ENCODE measurements at places on chromosomes 2 and 18. TPM values are rescaled to one million over a fixed set of nuclear protein-coding genes. Genes with fewer than 3 reads are reported as not detected.

GRCh38 chr2:121348128-121348740 is 63.2 kb upstream of the TFCP2L1 start:
- DNase-seq, result no peak

GRCh38 chr18:56191334-56191733 is 447.1 kb downstream of the TXNL1 start:
- DNase-seq, result no peak

- DNase-seq, result no peak
These were observed 1.9 kb downstream of the ORMDL1 start for GRCh38 chr2:189782221-189782671.

VWC2L gene
- total RNA-seq, result 0.04 TPM

TMEM198 gene
- 2.1 TPM for total RNA-seq

- DNase-seq, result no peak
These were observed 100.0 kb downstream of the SPOPL start for GRCh38 chr2:138601458-138602165.

BABAM2 gene
- 52.3 TPM for total RNA-seq

DNA sequence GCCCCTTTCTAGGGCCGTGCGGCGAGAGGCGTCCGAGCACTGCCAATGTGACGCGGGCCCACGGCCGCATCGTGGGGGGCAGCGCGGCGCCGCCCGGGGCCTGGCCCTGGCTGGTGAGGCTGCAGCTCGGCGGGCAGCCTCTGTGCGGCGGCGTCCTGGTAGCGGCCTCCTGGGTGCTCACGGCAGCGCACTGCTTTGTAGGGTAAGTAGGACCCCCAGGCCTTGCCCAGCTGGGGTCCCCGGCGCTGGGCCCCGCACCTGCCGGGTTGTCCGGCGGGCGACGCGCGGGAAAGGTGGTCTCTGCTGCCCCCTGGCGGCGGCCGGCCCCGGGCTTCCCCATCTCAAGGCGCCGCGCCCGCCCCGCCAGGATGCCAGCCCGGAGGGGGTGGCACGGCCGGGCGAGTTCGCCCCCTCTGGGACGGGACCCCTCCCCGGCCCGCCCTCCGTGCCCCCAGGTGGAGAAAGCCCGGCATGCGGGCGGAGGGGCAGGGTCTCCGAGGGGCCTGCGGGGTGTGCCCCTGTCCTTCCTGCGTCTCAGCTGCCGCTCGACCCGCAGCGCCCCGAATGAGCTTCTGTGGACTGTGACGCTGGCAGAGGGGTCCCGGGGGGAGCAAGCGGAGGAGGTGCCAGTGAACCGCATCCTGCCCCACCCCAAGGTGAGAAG is 1.9 kb downstream of the PRSS56 start:
- DNase-seq, result peak; percentile 86

GRCh38 chr18:62999392-62999791 is 284.1 kb downstream of the PHLPP1 start:
- peak; percentile 82 for DNase-seq

VSNL1 gene
- not detected for total RNA-seq

DNA sequence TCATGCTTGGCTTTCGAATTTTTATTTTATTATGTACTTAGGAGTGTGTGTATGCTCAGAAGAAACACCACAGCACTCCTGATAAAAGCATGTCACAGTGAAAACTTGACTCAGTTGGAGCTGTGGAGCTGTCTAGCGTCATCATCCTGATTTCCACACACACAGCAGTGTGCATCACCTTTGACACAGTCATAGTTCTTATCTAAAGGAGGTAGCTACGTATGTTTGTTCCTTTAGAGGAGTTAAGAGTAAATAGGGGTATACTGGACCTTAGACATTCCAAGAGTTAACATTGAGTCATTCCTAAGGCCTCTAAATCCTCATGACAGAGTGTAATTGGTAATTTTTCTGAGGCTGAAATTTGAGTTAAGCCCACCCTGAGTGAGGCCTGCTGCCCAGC is 96.9 kb downstream of the PHLPP1 start:
- DNase-seq, result no peak

DNA sequence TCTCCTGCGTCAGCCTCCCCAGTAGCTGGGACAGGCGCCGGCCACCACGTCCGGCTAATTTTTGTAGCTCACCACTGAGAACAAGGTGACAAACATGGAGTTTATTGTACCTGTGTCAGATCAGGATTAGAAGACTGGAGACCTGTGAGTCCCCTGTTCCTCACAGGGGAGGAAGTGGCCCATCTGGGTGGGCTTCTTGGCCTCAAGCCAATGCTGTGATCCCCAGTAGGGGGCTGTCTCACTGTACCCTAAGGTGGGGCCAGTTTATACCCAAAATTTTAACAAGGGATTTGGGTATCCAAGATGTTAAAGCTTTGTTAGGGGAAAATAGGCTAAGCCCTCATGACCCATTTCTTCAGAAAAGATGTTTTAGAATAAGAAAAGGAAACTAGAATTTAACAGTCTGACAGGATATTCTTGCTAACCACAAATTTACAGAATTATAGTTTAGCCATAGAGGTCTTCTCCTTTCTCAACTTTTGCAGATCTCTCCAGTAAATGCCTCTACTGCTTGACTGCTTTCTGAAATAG is 16.3 kb downstream of the PCBP1 start:
- no peak for DNase-seq

DNA sequence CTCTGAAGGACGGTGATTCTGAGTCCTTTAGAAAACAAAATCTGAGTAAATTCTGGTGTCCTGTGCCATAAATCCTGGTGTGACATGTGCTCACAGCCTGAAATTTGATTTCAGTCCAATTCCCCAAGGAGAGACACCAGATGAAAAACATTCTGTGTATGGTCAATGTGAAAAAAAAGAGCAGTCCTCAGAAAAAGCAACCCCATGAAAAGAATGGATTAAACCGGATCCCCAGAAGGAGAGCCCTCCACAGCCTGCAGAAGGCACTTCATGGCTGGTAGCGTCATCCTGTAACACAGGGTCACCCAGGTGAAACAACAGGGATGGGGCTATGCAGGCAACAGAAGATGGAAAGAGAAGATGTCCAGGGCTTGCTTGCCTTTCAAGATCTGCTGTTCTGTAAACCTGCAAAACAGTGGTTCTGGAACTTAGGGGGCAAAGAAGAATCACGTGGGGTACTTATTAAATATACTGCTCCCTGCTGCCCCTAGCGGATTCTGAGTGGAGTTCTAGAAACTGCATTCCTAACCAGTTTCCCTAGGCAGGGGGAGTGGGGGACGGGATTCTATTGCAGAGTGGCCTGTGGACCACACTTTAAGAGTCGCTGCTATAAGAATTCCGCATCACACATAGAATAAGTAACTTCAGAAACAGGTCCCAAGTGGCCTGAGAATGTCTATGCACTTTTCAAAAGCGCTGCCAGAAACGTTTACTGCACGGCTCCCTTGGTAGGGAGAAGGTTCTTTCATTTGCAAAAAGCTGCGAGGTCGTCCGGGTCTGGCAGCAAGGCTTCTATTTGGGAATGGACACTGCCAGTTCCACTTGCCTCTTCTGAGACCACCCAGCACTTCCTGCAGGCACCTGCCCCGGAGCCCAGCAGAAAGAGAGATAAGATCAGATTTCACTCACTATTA is 118.9 kb upstream of the ARL5A start:
- peak; percentile 13 for DNase-seq

SPDYA gene
- 0.38 TPM for total RNA-seq

CMPK2 gene
- 1.6 TPM for total RNA-seq

GRCh38 chr18:75264926-75265597 is 54.5 kb downstream of the TSHZ1 start:
- no peak for DNase-seq

- DNase-seq, result no peak
These were observed 47.1 kb upstream of the THSD7B start for GRCh38 chr2:136718273-136718672.

DNA sequence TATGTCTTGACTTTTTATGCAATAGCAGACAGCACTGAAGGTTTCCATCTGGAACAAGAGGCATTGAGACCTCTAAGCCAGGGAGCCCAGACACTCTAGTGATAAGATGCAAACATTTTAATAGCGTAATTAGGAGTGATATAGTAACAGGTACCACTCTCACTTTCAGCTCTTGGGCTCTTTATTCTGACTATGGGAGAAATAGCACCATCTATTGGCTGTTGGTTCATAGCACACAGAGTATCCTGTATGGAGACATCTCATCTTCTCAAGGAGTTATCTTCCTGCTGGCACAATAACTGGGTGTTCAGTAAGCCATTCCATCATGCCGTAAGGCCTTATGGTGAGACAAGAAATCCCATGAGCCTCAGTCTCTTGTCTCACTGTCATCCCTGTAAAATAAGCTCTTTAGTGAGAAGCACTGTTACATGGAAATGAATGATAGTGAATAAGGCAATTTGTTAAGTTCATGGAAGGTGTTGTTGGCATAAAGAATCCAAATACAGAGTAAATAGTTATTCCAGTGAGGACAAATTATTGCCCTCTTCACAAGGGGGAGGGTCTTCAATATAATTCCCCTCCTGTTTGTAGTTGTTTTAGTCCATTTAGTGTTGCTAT is 48.3 kb downstream of the THUMPD2 start:
- no peak for DNase-seq

DNA sequence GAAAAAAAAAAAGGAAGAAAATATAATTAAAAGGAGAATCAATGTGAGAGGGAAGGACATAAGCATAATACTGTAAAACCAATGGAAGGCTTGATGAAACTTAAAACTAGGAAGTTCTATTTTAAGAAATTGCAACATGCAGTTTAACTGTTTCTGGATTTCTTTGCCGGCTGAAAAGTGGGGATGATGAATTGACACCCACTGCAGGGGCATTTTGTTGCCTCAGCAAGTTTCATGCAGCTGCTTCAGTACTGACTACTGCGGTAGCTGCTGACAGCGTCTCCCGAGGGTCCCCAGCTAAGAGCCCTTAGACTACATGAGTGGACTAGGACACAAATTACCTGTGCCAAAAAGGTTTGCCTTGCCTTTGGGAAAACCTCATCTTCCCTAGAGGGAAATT is 69.2 kb downstream of the B3GNT2 start:
- DNase-seq, result no peak

- DNase-seq, result peak; percentile 91
These were observed 18.1 kb downstream of the EPAS1 start for GRCh38 chr2:46315103-46315890.

GRCh38 chr18:5527603-5528002 is 16.2 kb downstream of the EPB41L3 start:
- DNase-seq, result peak; percentile 53

GRCh38 chr18:25725501-25725900 is 364.9 kb downstream of the SS18 start:
- DNase-seq, result no peak

DNA sequence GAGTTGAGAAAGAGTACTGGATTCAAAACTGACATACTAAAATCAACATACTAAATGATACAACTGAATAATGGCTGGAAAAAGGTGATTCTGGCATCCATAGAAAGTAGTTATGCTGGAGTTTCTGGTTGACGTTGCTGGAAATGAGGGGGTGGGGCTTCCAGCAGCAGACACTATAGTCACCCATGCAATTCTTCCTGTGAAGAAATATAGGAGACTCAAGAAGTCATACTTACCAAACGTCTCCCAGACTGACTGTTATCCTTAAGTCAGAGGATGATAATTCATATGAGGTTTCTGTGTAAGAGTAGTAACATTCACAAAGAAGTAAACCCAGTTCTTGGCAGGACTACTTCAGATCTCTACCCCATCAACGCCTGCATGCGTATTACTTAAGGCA is 23.6 kb downstream of the DTNB start:
- no peak for DNase-seq

GRCh38 chr2:79432731-79433146 is 80.1 kb upstream of the CTNNA2 start:
- no peak for DNase-seq

DNA sequence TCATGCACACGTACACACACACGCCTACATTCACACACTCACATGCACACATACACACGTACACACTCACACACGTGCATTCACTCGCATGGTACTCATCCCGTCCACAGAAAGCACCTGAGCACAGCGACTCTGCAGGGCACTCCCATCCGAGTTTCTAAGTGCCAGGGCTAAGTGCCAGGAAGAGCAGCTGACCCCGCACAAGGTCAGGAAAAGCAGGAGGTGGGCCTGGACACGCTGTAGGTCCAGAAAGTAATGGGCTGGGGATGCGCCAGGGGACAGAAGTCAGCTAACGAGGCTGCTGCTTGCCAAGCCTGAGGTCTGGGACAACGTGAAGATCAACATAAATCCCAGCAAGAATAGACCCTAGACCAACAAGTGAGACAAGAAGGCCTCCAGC is 15.8 kb downstream of the ADI1 start:
- DNase-seq, result no peak

DNA sequence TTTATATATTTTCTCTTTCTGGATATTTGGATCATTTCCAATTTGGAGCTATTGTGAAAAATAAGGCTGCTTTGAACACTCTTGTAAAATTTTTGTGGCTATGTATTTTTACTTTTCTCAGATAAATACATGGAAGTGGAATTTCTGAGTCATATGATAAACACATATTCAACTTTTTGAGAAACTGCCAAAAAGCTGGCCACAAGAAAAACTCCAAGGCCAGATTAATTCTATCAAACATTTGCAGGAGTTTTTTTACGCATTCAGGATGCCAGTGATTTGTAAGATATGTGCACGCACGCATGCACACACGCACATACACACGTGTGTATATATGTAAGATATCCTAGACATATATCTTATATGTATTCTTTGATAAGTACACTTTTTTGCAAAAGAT is 477.5 kb upstream of the SPHKAP start:
- DNase-seq, result no peak

SCN2A gene
- not detected for total RNA-seq

- no peak for DNase-seq
These were observed 28.9 kb downstream of the EIPR1 start for GRCh38 chr2:3348767-3349166.

IL36B gene
- not detected for total RNA-seq

GRCh38 chr2:215883799-215884198 is 129.6 kb downstream of the MREG start:
- no peak for DNase-seq

DNA sequence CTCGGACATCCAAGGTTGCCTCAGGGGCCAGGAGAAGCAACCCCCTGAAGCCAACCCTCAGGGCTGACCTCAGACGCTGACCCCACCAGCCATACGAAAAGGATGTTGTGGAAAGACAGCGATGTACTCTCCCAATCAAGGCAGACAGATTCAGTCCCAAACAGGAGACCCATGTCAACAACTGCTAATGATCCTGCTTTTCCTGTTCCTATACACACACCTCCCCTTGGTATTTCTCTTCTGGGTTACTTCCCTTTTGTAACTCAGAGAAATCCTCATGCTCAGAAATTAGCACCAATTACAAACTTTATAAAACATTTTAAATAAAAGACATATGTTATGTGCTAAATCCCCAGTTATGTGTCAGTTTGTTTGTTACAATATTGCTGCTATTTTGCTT is 120.8 kb downstream of the PID1 start:
- no peak for DNase-seq

IL1RN gene
- total RNA-seq, result 2.0 TPM

- DNase-seq, result no peak
These were observed 1366.3 kb upstream of the LRRTM1 start for GRCh38 chr2:81670885-81671284.

UGT1A10 gene
- total RNA-seq, result not detected

LCT gene
- total RNA-seq, result not detected
